ENCODE measurements at places on chromosomes 2 and 18.

DNA sequence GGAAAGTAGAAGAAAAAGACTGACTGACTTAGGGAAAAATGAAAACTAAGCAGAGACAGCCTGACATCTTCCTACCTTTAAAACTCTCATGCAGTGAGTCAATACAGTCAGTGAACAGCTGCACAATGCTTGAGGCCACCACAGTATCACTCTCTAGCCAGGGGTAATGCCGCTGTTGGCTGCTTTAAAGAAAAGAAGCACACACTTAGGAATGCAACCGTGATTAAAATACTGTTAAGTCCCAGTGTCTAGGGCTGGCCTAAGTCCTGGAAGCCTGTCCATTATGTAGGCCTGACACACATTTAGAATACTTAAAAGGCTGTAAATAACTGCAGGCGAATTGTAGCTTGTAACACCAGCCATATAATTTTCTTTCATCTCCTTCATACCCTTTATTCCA is 50.7 kb downstream of the SIGLEC15 start:
- DNase-seq: no peak

- DNase-seq: no peak
These were observed 38.6 kb upstream of the KCNF1 start for GRCh38 chr2:10873171-10873570.

- no peak for DNase-seq
These were observed 189.6 kb downstream of the CYRIA start for GRCh38 chr2:16475986-16476567.

DNA sequence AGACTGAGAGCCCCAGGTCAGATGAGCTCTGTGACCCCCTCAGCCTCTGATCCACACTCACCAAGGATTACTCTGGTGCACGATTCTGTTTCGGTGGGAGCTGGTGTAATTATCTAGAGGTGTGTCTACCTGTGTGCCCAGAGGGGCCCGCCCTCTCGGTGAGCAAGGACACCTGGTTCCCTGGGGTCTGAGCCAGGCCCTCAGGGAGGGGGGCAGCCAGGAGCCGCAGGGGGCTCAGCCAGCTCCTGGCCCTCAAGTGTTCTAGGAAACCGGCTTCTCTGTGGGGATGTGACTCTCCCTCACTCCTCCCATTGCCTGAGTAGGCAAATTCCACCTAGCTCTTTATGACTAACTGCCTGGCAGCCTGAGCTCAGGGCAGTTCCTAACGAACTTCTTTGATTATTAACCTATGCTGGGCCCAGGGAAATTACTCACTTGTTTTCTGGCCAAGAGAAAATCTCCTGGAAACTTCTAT is 17.4 kb downstream of the AGAP1 start:
- no peak for DNase-seq

DNA sequence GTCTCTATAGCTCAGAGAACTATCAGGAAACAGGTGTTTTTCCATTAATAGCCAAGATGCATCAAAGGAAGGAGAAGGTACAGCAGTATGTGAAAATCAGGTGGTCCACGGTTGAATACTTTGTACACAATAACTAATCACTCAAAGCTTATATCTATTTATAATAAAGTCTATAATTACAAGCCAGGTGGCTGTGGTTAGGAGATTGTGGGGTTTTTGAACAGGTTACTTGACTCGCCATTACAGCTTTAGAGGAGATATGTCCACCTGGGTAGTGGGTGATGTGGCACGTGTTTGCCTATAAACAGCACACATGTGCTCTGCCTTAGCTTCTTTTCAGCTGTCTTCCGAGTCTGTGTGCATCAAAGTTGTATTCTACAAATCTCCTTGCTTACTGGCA is 892.2 kb upstream of the ZEB2 start:
- DNase-seq: no peak

DNA sequence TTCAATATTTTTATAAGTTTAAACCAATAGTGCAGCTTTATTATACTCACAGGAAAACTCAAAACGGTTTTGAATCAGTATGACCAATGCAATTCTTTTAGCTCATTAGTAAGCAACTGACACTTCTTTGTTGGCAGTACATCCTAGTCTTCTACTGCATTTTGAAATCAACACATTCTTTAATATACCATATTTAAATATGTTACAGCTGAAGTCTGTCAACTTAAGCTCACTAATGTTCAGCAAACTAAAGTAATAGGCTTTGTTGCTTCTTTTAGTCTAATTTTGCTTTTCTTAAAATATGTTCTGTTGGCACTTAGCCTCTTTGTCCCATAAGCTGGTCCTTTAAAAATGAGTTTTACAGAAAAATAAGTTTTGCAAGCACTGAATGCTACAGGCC is 55.4 kb upstream of the CCBE1 start:
- DNase-seq: no peak

DNA sequence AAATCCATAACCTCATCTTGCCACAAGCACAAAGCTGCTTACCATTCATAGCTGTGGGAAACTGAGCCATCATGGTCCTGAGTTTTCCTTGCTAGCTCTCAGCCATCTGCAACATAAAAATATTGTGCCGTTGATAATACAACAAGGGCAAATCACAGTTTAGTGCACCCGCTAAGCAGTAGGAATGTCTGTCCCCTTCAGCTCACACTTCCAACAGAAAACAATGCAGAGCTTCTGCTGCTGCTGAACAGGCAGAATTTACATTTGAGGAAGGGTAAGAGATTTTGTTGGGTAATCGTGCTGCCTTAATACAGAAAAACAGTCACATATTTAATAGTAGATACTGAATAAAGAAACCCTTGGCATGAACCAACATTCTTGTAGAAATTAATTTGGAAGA is 32.3 kb downstream of the ITSN2 start:
- DNase-seq: no peak

DNA sequence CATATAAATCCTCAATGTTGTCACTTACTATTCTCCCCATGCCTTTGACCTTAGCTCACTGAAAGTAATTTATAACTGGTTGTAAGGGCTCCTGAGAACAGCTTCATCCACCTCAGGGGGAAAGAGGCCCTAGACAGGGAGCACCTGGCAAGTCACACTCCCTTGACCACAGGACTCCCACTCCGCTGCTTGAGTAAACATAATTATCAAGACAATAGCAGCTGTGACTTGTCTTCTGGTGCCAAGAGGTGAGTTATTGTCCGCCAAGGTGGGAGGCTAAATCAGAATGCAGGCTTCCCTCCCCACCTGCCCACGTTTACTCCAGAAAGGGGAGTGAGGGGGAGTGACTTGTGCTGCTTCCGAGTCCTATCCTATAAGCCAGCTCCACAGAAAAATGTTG is 230.6 kb upstream of the LRATD1 start:
- DNase-seq: peak; percentile 71

- DNase-seq: peak; percentile 70
These were observed 898.9 kb downstream of the CPS1 start for GRCh38 chr2:211455216-211455841.

- no peak for DNase-seq
These were observed 128.4 kb downstream of the TTC27 start for GRCh38 chr2:32756074-32756727.

DNA sequence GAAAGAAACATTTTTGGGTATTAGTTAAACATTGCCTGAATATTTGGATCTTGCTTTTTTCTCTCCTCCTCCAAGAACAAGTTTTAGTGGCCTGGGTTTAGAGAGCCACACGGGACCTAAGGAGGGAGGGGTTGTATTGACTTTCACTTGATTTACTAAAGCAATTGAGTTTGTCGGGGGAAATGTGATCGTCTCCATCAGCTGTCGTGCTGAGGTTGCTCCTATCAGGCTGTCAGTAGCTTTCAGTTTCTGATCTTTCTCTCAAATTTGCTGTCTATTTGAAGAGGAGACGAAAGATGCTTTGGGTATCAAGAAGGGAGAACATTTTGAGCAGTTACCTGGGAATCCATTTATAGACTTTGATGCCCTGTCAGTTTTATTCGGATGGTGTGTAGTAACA is 106.0 kb downstream of the SETBP1 start:
- no peak for DNase-seq
